ENCODE measurements at places on chromosomes 6 and 20.

DNA sequence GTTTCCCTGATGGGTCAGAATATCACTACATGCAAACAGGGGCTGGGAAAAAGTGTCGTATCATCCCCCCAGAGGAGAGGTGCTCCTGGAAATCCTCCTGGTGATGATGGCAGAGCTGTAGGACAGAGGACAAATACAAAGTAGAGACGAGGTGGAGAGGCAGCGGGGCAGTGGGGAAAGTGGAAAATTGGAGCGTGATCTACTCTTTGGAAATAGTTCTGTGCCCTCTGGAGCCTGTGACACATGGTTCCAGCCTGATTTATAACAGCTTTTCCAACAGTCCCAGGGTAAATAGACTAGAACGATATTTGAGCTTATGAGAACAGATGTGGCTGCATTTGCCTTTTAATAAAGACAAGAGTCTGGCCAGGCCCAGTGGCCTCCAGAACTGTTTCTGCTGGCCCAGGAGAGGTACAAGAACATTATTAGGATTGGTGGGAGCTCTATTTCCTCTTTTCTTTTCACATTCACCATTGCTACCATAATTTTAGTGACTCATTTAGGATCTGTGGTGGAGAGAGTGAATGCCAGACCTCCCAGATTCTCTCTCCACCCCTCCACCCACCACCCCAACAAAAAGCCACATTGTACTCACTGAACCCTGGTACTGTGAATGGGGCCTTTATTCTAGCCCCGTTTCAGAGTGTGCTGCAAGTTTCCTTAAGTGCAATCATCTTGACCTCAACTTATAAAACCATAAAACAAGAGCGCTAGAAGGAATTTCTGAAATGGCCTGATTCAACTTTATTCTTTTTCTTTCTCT lies 78.3 kb downstream of the BTBD3 start:
- no peak for DNase-seq

DNA sequence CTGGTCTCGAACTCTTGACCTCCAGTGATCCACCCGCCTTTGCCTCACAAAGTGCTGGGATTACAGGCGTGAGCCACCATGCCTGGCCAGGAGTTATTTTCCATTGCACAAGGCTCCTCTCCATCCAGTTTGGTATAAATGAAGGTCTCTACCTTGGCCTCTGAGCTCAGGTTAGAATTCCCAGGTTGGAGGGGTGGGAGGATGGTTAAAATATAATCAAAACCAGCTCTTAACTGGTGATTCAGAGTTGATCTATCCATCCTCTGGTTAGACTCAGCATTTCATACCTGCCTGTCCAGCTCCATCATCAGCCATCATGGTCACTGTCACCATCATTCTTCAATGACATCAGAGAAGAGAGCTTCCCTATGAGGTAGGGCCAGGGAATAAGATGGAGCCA lies 2.6 kb upstream of the SLC22A7 start:
- DNase-seq: no peak

- no peak for DNase-seq
Measured at GRCh38 chr6:21228411-21228810, 365.1 kb upstream of the SOX4 start.

- no peak for DNase-seq
Measured at GRCh38 chr20:10761232-10761631, 87.4 kb upstream of the JAG1 start.

DNA sequence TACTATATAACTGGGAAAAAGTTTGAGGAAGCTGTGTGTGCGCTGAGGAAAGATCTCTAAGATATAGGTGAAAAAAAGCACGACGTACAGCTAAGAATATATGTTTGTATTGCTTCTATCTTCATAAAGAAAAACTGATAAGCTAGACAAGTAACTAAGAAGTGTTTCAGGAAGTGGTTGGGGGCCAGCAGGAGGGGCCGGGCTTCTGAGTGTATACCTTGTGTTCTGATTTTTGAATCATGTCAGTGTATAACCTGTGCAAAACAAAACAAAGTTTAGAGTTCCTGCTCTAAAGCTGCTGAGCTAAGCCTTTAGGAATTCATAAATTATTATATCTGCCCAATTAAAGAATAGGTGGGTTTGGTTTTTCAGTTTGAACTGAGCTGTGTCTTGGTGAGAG lies 7.9 kb upstream of the OSER1 start:
- no peak for DNase-seq

DNA sequence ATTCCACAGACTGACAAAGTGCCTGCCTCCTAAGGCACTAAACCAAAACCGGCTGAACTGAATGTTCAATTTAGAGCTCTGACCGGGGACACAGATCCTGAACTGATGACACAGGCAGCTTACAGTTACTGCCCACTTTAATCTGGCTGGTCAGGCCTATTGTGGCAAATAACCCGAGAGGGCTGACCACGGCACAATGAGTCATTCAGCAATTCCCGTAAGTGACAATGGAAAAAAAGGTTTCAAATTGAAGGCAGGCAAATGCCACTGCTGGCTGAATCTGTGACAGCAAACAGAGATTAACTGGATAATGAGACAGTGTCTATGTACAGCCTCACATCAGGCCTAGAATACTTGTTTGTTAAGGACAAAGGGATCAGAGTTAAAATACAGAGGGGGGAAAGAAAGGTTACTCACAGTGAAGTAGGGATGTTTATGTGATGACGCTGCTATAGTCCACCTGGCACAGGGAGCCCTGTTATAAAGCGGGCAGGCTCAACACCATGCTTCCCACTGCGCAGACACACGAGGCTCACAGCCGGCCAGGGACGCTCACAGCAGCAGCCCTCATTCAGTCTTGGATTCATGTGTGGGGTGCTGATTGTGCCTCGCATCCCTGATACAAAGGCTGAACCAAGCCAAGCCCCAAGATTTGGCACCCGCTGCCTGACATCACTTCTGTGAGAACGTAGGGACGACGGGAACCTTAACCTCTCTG lies 54.4 kb downstream of the RTN4IP1 start:
- DNase-seq: no peak

DNA sequence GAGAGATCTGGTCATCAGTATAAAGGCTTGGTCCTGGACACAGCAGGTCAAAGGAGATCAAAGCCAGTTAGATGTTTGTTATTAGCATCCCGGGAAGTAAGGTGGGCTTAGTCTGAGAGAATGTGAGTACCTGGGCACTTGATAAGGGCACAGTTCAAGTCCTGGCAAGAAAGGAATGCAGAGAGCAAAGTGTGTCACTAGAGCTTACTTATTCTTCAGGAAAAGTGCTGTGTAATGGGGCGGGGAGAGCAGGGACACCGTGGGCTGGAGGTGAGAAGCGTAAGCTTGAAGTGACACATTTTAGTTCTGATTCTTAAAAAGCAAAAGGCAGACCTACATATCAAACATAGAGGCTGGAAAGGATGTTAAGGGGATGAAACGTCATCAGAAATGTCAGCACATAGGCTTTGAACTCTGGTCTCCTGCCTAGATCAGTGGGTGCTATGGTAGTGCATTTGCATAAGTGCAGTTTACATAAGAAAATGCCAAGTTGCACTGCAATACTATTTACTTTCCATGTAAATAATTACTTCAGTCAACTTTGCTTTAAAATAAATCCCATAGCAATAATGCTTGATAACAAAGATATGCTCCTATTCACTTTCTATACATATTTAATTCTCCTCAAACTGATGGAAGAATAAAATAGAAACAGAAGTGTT lies 2.6 kb downstream of the SAMD5 start:
- DNase-seq: no peak

DNA sequence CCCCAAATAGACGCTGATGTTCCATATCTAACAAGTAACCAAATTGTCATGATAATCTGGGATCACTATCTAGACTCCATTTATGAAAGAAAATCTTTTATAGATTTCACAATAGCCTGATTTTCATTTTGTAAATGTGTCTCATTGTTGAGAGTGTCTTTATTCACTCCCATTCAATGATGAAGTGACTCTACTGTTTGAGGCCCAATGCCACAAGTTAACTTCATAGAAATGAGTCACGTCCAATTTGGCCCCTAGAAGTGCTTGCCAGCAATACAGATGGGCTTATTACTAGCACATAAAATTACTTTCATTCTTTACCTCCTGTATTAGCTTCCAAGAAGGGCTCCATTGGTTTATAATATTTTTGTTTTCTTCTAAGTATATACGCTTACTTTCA lies 6.3 kb downstream of the IPCEF1 start:
- DNase-seq: no peak

DNA sequence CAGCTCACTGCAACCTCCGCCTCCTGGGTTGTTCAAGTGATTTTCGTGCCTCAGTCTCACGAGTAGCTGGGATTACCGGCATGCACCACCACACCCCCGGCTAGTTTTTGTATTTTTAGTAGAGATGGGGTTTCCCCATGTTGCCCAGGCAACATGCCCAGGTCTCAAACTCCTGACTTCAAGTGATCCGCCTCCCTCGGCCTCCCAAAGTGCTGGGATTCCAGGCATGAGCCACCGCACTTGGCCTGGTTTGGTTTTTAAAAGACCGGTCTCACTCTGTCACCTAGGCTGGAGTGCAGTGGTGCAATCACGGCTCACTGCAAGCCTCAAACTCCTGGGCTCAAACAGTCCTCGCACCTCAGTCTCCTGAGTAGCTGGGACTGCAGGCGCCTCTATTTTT lies 40.1 kb downstream of the VSTM2L start:
- no peak for DNase-seq

DNA sequence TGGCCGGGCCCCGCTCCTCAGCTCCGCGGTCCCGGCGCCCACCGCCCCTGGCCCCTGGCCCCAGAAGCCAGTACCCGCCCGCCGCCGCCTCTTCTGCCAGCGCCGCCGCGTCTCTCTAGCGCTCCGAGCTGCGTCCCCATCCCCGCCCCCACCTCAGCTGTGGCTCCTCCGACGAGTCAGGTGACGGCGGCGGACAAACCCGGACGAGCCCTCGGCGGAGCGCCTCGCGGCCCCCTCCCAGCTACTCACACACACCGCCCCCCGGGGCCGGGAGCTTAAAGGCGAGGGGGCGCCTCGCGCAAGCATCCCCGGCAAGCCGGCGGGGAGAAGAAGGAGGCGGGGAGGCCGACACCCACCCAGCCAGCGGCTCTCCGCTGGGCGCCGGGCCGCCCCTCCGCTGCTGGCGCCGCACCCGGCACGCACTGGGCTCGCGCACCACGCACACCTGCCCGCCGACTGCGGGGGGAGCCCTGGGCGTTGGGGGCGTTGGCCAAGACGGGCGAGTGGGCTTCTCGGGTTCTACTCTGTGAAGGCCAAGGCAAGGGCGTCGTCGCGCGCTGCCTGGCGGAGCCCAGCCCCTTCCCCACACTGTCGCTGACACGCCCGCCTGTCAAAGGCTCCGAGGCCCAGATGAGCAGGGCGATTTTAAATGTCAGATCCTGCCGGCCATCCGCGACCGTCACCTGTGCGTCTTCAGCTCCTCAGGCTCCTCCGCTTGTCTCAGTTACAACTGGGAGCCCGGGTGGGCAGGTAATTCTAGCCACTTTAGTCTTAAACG lies at the start of gene SNAP91:
Gene SNAP91, minus strand, starts transcription at position 132 of the 778 bp plus-strand sequence. CDS start 1,174 bp downstream, outside the sequence.
- peak; percentile 13 for DNase-seq

DNA sequence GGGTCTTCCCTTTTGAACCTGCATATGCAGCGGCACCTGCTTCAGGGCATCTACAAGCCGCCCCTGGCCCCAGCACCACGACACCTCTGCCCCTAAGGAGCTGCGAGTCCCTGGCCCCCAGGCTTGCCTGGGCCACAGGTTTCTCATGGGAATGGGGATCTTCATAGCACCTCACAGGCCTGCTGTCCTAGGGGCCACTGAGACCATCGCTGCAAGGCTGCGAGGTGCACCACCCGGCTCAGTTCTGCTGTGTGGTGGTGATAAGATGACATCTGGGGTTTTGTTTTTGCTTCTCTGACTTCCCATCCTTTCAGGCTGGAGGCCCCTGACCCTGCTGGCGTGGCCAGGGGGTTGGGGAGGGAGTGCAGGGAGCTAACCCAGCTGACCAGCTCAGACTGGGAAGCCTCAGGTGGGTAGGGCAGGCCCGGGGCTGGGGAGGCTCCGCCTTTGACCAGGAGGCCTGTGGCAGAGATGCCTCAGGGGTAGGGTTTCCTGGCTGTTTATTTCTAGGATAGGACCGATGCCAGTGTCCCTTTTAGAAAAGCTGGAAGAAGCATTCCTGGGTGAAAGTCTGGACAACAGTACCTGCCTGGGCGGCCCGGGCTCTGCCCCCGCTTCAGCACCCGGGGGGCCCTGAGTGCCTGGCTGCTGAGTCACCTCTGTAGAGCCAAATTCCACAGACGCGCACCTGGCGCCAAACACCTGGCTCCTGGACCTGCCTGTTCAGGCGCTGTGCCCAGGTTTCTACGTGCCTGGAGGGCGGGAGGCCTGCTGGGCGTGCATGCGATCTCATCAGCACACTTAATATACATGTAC lies 264.7 kb downstream of the DLL1 start:
- DNase-seq: peak; percentile 93

DNA sequence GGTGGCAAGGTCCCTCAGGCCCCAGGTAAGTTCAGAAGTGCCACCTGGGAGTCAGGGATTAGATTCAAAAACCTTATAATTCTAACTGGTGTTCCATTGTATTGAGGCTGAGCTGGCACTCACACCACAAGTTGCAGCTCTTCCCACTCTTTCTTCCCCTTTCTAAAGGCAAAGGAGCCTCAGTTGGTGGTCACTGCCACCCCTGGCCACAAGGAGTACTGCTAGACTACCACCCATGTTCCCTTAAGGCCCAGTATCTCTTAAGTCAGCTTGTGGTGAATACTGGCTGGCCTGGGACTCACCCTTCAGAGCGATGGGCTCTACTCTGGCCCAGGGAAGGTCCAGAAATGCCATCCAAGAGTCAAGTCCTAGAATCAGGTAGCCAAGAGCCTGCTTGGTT lies 421.1 kb upstream of the KHDRBS2 start:
- no peak for DNase-seq

- DNase-seq: no peak
Measured at GRCh38 chr6:135630789-135631376, 133.3 kb upstream of the AHI1 start.

DNA sequence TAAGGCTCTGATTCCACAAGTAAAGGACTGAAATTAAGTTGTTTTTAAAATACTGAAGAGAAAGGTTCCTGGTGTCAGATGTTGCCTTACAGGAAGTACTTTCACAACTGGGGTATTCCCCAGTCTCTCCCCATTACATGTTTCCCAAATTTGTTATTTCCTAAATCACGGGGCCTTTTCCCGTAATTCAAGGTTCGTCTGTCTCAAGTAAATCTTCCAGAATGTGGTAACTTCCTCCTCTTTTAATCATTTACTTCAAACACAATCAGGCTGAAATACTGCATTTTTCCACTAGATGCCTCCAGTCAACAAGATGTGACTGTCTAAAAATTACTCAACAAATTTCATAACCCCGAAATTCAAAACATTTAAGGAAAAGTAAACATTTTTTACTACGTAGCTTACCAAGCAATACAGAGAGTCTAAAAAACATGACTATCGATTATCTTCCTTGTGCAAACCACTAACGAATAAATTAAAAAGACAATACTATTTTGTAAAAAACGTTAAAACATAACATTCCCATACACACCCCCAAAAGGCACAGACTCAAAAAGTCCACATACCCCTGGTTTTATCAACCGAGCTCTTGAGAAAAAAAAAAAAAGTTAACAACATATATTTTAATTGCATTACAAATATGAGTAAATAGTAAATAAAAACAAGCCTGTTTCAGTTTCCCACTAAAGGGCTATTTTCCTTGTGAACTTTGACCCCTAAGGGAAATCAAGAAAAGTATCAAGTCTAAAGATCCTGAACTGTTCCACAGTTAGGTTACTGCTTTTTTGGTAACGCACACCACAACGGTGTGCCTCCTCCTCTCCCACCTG lies 1.7 kb downstream of the SOD2 start:
- DNase-seq: peak; percentile 35

GRCh38 chr20:2361035-2361593 lies 19.6 kb upstream of the TGM6 start:
- no peak for DNase-seq

- no peak for DNase-seq
Measured at GRCh38 chr20:8250539-8251200, 118.6 kb downstream of the PLCB1 start.

GRCh38 chr6:110342759-110343158 lies 15.4 kb downstream of the METTL24 start:
- DNase-seq: no peak
